Fibroblast of skin of abdomen (primary cell): ENCODE measurements at places on chromosomes 12 and 14.

GRCh38 chr14:105126126-105126980 is 42.2 kb downstream of the JAG2 start:
- no peak for DNase-seq

DNA sequence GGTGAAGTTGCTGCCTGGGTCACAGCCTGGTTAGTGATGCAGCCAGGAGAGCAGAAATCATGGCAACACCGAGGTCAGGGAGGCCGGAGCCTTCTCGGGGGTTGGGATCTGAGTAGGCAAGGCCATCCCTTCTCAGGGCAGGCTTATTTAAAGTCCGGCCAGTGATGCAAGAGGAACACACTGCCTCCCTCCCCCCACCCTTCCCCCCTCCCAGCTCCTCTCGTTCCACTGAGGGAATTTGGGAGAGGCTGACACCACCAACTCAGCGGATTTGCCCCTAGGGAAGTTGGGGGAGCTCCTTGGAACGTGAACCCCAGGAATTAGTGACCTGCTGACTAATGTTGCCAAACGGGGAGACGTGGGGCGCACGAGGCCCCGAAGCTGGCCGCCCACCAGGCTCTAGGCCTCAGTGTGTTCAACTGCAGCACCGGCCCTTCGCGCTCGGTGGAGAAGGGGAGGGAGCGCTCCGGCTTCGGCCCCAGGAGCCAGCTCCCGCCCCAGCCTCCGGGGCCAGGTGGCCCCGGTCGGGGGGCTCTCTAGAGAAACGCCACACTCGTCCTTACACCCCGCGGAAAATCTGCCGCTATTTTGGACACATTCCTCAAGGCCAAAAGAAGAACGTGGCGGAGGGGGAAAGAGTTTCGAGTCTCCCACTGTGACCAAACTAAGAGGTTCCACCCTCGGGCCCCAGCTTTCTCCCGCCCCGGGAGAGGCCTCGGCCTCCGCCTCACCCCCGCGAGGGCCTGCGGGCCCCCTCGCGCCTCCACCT is 1.6 kb downstream of the CTDSP2 start:
- DNase-seq: peak; percentile 71

DNA sequence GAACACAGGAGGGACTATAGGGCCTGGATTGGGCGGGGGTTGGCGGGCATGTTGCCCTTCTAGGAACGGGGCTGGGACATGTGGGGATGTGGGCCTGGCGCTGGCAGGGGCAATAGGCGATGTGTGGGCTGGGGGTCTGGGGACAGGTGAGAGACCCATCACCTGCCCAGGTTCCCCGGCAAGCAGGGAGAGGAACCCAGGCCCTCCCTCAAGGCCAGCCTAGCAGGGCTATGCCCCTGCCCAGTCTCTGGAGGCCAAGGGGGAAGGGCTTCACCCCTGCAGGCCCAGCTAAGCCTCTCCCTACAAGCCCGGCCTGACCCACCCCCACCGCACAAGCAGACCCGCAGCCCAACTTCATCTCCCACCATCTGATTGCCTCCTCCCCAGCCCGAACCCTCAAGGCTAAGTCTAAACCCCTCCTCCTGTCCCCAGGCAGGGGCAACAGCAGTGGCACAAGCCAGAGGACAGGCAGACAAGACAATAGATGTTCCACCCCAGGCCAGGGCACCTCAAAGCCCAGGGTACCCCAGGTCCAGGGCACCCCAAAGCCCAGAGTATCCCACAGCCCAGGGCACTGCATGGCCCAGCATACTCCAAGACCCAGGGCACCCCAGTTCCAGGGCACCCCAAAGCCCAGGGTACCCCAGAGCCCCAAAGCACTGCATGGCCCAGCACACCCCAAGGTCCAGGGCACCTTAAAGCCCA is 6.5 kb downstream of the JAG2 start:
- DNase-seq: no peak

GRCh38 chr14:49447540-49448107 is 138.6 kb downstream of the RPS29 start:
- DNase-seq: no peak

DNA sequence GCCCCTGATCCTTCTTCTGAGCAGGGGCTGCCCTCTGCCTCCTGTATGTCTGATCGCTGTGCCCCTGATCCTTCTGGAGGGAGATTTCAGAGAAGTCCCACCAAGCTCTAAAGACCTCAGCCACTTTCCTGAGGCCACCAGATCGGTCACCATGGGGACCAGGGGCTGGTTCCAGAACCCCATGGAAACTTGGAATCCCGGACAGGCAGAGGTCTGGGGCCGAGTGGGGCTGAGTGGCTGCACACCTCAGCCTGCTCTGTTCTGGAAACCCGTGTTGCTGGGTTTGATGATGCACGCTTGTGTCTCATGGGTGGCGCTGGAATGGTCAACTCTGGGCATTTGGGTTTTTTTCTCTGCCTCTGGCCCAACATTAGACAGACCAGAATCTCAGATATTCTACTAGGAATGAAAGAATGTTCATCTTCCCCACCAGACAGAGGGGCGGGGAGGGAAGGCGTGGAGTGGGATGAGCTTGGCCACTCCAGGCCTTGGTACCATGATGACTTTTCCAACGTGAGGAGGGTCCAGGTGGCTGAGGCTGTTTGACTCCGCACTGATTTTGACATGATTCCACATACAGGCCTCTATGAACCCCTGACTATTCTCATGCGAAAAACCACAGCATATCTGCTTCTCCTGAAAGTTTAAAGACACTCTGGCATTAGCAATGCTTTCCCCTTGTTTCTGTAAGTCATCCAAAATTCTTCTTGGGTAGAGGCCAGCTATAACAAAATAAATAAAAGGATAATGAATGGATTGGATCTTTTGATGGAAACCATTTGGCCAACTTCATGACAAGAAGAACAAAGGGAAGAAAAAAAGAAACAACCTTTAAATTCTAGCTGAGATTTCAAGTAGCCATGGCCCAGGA is 114.5 kb downstream of the ADGRD1 start:
- no peak for DNase-seq

- DNase-seq: peak; percentile 16
Measured at GRCh38 chr12:102300824-102301461, 103.3 kb upstream of the PMCH start.

GRCh38 chr14:81311778-81312177 is 88.3 kb downstream of the STON2 start:
- peak; percentile 12 for DNase-seq

- peak; percentile 88 for DNase-seq
Measured at GRCh38 chr12:1576410-1577241, 17.8 kb downstream of the FBXL14 start.

- DNase-seq: no peak
Measured at GRCh38 chr14:34970665-34971064, 12.1 kb upstream of the SRP54 start.

- no peak for DNase-seq
Measured at GRCh38 chr14:39433452-39433813, 1.2 kb upstream of the FBXO33 start.

- peak; percentile 43 for DNase-seq
Measured at GRCh38 chr12:55972042-55972441, 1.8 kb upstream of the RAB5B start.

GRCh38 chr12:131378176-131378842 is 332.6 kb upstream of the SFSWAP start:
- no peak for DNase-seq

- no peak for DNase-seq
Measured at GRCh38 chr14:50796390-50796789, 34.6 kb downstream of the NIN start.

DNA sequence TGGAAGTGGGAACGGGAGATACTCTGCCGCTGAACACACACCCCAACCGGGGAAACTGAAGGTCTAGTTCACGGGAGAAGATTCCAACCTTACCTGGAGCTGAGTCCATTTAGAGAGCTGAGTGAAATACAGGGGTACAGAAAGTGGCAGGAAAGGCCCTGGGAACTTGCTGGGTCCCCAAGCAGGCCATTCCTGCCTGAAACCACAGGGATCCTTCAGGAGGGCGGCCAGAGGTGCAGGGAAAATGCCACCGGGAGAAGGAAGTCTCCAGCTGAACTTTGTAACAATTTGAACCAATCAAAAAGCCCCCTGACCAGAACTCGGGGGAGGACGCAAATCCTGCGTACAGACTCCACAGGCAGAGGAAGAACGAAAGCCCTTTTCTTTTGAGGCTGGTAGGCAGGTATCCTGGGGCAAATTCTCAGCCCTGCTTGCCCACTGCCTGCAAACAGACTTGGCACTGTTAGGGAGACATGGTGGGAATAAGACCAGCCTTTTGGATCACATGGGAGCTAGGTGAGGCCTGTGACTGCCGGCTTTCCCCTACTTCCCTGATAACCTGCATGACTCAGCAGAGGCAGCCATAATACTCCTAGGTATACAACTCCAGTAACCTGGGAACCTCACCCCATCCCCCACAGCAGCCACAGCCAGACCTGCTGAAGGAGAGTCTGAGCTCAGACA is 170.9 kb downstream of the SEC23A start:
- DNase-seq: no peak

- no peak for DNase-seq
Measured at GRCh38 chr12:75539889-75540288, 28.5 kb upstream of the KRR1 start.

DNA sequence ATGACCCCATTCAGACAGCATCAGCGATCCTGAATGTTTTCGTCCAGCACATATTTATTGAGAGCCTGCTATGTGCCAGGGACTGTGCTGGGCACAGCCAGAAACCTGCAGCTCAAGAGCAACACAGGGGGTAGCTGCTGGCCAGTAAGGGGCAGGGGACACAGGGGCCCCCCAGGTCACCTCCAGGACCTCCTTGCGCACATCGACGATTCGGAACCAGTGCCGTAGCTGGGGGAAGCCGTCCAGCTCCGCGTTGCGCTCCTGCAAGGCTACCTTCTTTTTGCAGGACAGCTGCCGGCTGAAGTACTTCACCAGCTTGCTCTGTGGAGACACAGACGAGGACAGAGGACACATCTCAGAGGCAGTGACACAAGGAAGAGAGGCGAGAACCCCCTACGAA is 108.7 kb downstream of the KSR2 start:
- no peak for DNase-seq
